Frontal cortex (tissue), 4 donors: ENCODE measurements at places on chromosomes 4 and X.

DNA sequence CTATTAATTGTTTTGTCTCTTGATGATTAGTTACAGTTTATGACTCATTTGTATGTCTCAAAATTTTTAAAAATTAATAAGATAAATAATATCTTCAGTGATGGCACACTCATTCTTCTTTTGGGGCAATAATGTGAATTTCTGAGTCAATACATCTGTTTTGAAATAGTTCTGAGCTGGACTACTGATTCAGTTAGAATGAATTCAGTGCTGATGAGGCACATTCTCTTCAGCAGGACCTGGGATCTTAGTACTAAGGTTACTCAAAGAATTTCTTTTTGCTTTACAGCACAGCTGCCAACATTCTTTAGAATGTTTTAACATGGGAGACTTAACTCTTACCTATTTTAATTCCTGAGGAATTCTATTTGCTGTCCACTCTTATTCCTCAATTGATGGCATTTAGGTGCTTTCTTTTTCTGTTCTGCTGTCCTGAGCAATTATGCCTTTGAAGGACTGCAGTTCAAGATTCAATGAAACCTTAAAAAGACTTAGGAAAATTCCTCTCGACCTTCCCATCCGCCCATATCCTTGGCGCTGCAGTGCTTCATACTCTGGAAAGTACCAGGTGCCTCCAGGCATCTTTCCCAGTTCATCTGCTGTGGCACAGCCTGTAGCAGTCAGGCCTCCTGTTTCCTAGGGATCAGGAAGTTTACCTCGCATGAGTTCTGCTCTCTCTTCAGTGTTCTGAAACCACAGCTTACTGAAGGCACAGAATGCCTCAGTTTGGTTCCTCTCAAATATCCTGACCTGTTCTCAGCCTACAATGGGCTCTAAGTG is 213.7 kb downstream of the FSTL5 start:
- DNase-seq, result no peak

DNA sequence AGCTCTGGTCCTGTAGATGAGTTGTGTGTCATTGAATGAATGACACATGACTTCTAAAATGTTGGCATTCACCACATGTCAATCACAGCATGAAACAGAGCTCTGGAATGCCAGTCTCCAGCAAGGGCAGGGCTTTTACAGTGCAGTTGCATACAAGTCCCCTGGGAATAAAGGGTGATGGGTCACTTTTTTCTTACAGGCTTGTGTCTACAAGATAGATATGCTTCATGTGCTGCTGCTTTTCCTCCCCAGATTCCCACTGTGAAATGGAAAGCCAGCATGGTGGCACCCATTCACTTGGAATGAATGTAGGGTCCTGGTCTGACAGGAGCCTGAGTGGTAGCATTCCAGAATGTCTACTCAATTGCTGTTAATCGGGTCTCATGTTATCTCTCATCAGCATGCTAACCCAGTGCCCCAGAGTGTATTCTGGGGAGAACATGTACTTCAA is 159.1 kb upstream of the KIT start:
- no peak for DNase-seq

- DNase-seq, result no peak
Measured at GRCh38 chr4:25930731-25931354, 16.8 kb downstream of the SMIM20 start.

DNA sequence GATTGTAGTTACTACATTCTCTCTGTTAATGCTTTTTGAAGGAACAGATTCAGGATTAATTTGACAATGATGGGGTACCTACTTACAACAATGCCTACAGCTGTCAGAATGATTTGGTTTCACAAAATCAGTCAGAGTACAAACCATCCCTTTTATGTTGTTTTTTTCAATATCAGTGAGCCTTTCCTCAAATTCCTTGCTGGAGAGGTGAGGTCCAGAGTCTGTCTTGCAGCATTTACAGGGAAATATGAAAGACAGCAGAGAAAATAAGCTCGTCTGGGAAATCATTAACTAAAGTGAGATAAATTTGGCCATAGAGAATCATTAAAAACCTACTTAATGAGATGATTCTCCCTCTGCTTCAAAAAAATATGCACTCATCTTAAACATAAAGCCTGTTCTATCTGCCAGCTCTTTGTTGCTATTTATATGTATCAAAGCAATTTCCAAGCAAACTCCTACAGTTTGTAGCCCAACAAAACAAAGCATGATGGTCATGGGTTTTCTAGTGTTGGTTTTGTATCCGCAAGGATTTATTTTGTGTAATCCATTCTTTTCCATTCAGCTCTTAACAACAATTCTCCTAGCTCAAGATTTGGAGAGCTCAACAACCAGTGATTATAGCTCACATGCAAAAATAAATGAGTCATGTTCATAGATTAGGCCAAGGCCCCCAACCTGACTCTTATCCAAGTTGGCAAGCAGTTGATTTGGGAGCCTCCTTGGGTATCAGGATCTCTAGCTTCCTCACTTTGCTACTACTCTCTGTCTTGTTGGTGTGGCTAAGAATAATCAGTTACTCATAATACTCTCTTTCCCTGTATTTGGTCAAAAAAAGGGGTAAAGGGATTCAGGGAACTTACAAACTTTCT is 222.6 kb downstream of the ENOX2 start:
- no peak for DNase-seq

GRCh38 chr4:24164054-24164693 is 274.3 kb upstream of the PPARGC1A start:
- DNase-seq, result no peak

GRCh38 chrX:147364896-147365295 is 546.8 kb upstream of the FMR1 start:
- DNase-seq, result no peak

DNA sequence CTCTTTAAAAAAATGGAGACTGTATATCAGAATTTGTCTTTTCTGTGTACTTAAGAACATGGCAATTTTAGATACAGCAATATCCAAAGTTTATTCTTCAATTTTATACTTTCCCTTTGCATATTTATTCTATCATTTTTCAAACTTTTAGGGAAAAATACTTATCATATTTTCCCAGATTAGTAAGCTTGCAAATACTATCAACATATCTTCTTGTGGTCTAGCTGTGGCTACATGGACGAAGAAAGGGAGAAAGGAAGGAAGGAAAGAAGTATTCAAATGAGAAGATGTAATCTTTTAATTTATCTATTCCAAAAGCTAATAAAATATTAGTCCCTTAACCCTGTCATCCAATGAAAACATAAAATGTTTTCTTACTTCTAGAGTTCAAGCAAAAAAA is 797.8 kb upstream of the GALNTL6 start:
- no peak for DNase-seq

GRCh38 chrX:11265352-11265751 is 27.9 kb upstream of the AMELX start:
- DNase-seq, result no peak

DNA sequence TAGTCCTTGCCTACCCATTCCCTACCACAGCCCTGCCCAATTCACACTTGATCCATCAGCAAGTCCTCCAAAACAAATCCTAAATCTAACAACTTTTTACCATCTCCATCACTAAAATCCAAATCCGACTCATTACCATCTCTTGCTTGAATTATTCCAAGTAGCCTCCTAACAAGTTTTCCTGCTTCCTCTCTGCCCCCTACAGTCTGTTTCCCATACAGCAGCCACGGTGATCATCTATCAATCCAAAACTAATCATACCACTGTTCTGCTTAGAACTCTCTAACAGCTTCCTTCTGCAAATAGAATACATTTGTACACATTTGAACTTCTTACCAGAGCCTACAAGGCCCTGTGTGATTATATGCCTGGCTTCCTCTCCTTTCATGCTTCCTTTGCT is 133.0 kb downstream of the SHROOM4 start:
- DNase-seq, result no peak

- peak; percentile 3 for DNase-seq
Measured at GRCh38 chr4:41692717-41693345, 55.7 kb downstream of the PHOX2B start.

- DNase-seq, result no peak
Measured at GRCh38 chrX:153622661-153623309, 23.8 kb upstream of the CCNQ start.

- peak; percentile 67 for DNase-seq
Measured at GRCh38 chrX:39820938-39821708, 276.6 kb downstream of the BCOR start.

GRCh38 chr4:169818063-169818679 is 60.4 kb upstream of the HPF1 start:
- no peak for DNase-seq

DNA sequence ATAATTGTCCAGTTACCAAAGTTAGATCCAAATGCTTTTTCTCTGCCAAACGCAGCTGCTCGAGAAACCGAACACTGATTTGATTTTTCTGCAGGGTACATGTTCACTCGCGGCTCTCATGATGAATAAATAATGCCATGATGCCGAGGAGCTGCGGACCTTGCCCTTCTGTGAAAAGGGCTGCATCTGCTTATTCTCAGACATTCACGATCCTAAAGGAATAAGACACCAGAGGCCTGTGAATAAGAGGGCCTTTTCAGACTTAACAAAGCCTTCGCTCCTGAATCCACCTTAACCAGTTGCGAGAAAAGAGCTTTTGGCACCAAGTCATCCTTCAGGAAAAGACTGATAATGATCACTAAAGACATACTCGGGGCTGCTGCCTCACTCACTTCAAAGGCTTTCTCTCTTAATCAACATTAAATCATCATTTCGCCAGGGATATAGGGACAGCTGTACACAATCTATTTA is 147.5 kb downstream of the FBXO8 start:
- DNase-seq, result no peak

DNA sequence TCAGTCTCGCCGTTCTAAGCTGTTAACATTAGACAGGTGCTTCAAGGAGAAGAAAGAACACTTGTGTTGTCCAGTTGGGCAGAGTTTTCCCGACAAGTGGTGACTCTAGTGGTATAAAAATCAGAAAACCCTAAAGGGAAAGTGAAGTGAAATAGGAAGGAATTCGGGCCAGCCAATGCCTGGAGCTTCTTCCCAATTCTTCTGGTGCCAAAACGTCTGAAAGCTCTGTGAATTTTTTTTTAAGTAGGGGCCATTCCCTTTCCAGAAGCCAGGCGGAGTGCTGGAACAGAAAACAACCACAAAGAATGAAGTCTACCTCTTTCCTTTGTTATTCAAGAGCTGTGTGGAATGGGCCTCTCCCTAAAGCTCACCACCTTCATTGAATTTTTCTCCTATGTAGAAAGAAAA is 43.1 kb upstream of the PPARGC1A start:
- no peak for DNase-seq

DNA sequence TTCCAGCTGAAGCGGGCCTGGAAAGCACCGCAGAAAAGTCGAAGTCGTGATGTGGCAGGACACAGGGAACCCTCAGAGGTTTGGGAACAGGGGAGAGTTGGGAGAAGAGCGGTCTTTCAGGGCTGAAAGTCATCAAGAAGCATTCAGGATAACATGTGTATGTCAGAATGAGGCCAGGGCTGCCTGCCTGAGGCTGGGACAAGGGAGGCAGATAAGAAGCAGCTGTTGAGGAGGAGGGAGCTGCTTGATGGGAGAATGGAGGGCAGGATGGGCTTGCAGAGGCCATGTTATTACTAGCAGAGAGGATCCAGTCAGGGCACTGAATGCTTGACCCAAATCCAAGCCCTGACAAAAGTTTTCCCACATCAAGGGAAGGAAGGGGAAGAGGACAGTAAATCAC is 132.0 kb downstream of the ATG4A start:
- no peak for DNase-seq

- DNase-seq, result no peak
Measured at GRCh38 chrX:38282049-38282448, 45.3 kb downstream of the RPGR start.

- no peak for DNase-seq
Measured at GRCh38 chr4:24262084-24262483, 322.3 kb downstream of the DHX15 start.

DNA sequence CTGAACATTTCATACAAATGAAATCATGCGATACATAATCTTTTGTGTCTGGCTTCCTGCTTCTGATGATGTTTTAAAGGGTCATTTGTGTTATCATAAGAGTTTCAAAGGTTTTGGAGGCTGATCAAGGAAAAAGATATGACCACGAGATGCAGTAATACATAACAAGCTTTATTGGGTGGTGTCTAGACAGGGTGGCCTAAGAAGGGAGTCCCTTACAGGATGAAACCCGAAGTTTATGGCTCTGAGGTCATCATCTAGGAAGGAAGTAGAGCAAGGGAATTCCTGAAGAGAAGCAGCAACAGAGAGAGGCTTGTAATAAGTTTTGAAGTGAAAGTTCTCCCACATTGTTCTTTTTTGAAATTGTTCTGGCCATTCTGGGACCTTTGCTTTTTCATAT is 40.8 kb upstream of the SOD3 start:
- DNase-seq, result no peak

GRCh38 chr4:24850674-24851073 is 55.3 kb downstream of the SOD3 start:
- DNase-seq, result peak; percentile 16

- DNase-seq, result no peak
Measured at GRCh38 chr4:85370400-85371032, 104.4 kb upstream of the ARHGAP24 start.

GRCh38 chr4:66923081-66923865 is 622.0 kb downstream of the CENPC start:
- no peak for DNase-seq

DNA sequence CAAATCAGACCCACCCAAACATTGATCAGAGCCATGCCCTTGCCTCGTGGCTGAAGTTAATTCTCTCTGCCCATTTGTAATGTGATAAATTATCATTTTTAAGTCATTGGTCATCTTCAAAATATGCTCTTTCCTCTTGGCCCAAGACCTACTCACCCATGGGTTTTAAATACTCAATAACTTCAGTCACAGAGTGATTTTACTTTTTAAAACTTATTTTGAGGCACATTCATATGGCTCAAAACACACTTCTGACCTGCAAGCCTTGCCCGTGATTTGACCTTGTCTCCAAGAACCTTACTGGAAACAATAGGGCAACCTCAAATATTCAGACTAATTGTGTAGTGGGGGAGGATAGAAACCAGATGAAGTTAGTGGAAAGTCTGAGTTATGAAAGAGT is 176.2 kb upstream of the LNX1 start:
- no peak for DNase-seq

DNA sequence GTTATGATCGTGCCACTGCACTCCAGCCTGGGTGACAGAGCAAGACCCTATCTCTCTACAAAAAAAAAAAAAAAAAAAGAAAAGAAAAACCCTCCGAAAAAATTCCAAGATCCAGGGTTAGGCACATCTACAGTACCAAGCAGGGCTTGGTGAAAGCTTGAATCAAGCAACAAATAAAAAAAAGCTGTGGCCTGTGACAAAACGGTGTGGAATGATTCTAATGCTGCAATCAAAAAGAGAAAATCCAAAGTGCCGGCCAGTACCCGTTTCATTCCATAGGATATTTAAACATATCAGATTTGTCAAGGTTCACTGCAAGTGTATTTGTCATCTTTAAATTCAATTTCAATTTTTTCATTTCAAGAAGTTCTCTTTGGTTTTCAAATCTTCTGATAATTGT is 20.5 kb downstream of the RWDD4 start:
- DNase-seq, result no peak

DNA sequence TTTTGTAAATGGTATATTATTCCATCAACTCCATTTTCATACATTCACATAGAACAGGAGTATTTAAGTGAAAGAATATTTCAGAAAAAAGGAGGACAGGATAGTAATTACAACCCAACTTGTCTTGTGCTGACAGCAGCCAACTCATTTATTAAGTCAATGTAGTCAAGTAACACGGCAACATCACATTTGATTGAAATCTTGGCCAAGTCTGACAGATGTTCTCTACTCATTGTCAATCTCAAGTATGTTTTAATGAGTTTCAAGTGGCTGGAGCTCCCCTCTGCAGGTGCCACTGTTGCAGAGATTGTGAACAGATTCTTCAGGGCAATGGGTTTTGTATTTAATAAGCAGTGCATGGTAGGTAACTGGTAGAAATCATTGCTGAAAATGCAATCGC is 332.5 kb downstream of the C4orf33 start:
- no peak for DNase-seq
